Hepatic stellate cell (primary cell): ENCODE measurements at places on chromosomes 6 and 20.

- no peak for DNase-seq
Measured at GRCh38 chr20:59807909-59808728, 125.3 kb downstream of the SYCP2 start.

GRCh38 chr6:22747571-22747970 lies 178.2 kb downstream of the HDGFL1 start:
- DNase-seq = no peak

- no peak for DNase-seq
Measured at GRCh38 chr20:52076164-52076563, 115.4 kb downstream of the ZFP64 start.

DNA sequence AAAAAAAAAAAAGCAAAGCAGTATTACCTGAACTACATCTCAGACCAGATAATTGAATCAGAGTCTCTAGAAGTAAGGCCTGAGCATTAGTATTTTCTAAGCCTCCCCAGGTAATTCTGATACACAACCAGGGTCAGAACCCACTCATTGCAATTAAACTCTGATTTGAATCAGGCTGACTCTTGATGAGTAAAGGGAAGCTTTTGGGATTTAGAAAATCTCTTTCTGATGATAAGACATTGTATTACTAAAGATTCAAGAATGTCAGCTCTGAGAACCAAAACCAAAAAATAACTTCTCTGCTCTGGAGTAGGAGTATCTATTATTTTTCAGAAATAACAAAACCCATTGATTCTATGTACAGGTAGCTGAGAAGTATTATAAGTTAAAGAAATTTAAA lies 100.1 kb upstream of the COL21A1 start:
- DNase-seq = no peak

- no peak for DNase-seq
Measured at GRCh38 chr6:168021581-168021980, 24.1 kb downstream of the KIF25 start.

DNA sequence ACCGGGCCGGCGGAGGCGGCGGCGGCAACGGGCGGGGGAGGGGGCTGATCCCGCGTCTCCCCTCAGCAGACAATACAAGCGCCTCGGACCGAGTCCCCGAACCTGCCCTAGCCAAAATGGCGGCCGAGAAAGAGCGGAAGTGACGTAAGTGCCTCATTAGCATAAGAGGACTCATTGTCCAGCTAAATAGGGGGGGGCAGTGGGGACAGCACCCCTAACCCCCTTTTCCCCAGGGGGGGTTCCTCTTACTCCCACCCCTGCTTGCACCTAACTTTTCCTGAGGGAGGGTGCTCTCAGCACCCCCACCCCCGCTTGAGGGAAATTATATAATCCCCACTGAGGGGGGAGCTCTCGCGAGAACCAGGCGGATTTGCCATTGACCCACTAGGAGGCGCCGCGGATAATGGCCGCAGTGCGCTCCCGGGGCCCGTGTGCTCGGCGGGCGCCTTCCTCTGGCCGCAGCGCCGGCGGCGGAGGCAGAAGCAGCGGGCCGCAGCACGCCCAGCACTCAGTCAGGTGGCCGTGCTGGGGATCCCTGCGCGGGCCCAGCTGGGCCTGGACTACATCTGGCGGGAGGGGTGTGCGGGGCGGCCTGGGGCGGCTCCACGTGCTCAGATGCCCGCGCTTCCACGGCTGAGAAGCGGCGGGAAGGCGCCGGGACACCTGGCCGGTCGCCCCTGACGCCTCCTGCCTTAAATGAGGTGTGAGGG lies at the start of gene ADNP:
ADNP (minus strand) TSS at position 132 of the 710 bp plus-strand sequence. CDS start 27,441 bp downstream, outside the sequence.
- peak; percentile 77 for DNase-seq

DNA sequence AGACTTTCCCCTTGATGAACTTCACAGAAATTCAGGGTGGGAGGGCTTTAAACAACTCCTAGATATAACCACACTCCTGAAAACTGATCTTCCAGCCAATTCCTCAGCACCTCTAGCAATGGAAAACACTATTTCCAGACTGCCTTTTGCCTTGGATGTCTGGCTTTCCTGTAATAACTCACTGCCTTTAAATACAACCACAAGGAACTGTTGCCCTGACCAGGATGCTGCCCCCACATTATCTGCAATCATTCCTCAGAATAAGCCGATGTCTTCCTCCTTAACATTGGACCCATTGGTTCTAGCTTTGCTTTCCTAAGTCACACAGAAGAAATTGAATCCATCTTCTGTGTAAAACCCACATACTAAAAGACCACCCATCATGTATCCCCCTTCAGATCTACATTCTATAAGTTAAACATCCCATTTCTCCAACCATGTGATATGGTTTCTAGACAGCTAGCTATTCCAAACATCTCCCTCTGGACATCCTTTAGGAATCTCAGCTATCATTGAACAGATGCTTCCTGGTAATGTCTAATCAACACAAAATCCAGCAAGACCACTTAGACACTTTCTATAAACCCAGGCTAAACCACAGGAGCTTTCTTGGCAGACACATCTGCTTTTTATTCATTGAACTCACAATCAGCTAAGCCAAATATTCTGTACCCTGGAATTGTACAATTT lies 95.9 kb upstream of the KCNQ5 start:
- DNase-seq = no peak

GRCh38 chr20:4605166-4605565 lies 116.5 kb upstream of the PRND start:
- DNase-seq = no peak

- DNase-seq = no peak
Measured at GRCh38 chr6:63245909-63246308, 34.6 kb downstream of the FKBP1C start.

DNA sequence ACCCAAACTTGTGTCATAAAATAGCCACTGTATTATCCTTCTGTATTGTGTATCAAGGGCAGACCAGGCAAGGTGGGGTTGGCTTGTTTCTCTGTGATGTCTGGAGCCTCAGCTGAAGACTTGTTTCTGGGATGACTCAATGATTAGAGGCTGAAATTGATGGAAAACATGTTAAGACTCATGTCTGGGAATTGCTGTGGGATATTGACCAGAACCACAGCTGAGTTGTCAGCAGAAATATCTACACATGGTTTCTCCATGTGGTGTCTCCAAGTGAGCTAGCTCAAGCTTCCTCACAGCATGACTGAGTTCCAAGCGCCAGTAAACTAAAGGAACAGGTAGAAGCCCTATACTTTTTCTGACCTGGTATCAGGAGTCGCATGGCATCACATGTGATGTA lies 128.5 kb upstream of the SYNDIG1 start:
- DNase-seq = no peak

DNA sequence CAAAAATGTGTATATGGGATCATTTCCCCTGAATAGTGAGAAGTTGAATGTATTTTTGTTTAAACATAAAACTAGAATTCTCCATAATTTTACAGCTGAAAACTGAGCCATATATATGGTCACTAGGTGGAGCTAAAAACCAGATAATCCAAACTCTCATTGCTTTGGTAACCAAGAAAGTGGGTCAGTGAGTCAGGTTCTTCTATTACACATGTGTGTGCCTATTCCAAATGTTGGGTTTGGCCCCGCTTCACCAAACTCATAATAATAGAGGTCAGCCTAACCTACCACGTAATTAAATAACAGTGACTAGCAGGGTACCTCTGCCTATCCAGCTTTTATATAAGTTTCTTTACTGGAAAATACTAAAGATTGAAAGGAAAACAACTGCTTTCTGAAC lies 19.3 kb upstream of the RNGTT start:
- DNase-seq = peak; percentile 36

GRCh38 chr6:159715605-159716004 lies 11.7 kb upstream of the WTAP start:
- DNase-seq = no peak

- no peak for DNase-seq
Measured at GRCh38 chr6:113416170-113416569, 441.0 kb upstream of the MARCKS start.

- no peak for DNase-seq
Measured at GRCh38 chr6:135397172-135397952, 100.2 kb downstream of the AHI1 start.

DNA sequence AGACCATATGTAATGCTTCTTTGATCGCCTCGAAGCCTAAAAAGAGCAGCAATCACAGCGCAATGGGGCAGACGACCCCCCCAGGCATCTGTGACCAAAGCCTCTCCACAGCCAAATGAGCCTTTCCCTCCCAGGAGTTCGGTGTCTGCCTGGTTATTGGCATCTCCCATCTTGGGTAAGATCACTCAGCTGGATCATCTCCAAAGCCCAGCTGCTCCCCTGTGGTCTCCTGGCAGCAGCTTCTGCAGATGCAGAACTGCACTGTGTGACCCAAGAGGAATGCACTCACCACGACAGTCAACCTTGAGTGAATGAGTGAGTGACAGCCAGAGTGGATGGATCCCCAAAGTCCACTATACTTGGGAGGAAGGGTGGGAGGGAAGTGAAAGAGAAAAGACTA lies 44.8 kb upstream of the IYD start:
- DNase-seq = no peak

GRCh38 chr6:19325335-19325789 lies 511.8 kb upstream of the ID4 start:
- DNase-seq = no peak

GRCh38 chr6:6851059-6851948 lies 256.5 kb upstream of the RREB1 start:
- peak; percentile 79 for DNase-seq

- DNase-seq = no peak
Measured at GRCh38 chr6:28712982-28713381, 187.3 kb downstream of the GPX5 start.
